Sigmoid colon (tissue), 7 donors: ENCODE measurements at places on chromosomes 3 and 15. TPM values are rescaled to one million over a fixed set of nuclear protein-coding genes. Genes with fewer than 3 reads are reported as not detected.

GRCh38 chr15:40342416-40343320 is 1.9 kb upstream of the CCDC9B start:
- no peak for DNase-seq

DNA sequence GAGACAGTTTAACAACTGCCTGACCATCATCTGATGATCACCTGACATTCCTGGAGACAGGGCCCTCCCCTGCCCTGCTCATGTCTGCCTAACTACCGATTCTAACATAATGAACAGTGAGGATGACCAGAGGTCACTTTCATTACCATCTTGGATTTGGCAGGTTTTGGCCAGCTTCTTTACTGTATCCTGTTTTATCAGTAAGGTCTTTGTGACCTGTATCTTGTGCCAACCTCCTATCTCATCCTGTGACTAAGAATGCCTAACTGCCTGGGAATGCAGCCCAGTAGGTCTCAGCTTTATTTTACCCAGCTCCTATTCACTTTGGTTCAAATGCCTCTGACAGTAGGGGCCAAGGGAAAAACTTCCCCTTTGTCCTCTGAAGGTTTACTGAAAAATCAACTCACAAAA is 40.2 kb downstream of the METTL6 start:
- DNase-seq = no peak

DNA sequence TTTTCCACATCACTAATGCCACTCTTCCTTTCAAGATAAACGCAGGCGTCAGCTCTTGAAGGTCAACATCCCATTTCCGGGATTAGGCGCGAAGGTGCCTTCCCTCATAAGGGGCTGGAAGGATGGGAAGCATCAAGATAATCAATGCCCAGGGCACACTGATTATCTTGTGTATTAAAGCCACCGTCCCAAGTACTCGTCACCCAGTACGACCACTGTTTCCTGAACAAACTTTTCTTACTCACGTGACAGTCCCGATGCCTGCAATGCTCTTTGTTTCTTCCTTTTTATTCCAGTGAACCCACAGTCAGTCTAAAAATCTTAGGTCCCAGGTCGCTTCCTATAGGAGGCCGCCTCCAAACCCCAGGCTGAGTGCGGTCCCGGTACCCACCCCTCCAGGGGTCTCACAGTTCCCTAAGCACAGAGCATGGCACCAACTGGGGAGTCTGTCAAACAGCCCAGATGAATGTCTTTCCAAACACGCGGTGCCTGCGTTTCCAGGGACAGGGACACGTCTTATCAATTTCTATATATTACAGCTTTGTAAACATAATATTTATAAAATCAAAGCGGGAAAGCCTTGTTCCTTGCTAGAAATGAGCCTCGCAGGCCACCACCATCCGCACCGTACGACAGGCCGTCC is 589 bp downstream of the ANAPC13 start:
- DNase-seq = no peak

GRCh38 chr3:196341137-196341536 is 2.9 kb upstream of the TM4SF19 start:
- DNase-seq = no peak

GRCh38 chr3:64023861-64024223 is 548 bp upstream of the PSMD6 start:
- DNase-seq = no peak

DNA sequence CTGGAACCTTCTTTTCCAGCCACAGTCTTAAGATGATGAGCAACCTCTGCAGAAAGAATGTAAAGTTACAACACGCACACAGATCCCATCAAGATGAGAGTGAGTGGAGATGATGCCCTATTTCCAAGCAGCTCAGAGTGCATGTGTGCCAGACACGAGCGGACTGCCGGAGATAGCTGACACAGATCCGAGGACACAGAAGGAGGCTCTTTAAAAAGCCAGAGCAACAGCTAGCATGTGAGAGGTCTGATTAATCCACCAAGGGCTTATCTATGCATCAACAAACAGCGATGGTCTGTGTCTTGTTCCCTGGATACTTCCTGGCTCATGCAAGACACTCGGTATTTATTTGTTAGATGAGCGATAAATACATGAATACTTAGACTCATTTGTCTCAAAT is 128.6 kb upstream of the DLG1 start:
- DNase-seq = no peak

The SPATA12 gene
- not detected for total RNA-seq

The RTP3 gene
- not detected for total RNA-seq
